Pancreas (tissue), 10 donors: ENCODE measurements at places on chromosomes 7 and 10. TPM values are rescaled to one million over a fixed set of nuclear protein-coding genes. Genes with fewer than 3 reads are reported as not detected.
A peak's percentile ranks its signal among the peaks of the same experiment; 100 is the strongest.

GRCh38 chr10:84138478-84139125 lies 707 bp upstream of the GHITM start:
- DNase-seq, result no peak

DNA sequence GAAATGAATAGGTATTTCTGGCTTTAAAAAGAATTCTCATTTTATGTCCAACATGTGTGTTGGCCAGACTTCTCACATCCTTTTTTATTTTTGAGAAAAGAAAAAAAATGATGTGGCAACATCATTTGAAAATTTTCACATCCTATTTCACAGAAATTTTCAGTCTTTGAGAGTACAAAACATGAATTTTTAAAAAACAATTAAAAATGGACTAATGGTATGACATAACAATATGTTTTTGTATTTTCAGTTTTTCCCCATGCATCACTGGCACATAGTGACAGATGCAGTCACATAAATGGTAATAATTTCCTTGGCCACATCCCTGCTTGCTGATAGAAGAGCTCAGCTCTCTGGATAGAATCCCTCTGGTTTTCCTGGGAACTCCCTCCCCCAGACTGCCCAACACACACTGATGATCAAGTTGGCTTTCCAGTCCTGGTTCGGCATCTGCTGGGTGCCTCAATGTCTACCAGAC lies 188.5 kb upstream of the AGR3 start:
- no peak for DNase-seq

DNA sequence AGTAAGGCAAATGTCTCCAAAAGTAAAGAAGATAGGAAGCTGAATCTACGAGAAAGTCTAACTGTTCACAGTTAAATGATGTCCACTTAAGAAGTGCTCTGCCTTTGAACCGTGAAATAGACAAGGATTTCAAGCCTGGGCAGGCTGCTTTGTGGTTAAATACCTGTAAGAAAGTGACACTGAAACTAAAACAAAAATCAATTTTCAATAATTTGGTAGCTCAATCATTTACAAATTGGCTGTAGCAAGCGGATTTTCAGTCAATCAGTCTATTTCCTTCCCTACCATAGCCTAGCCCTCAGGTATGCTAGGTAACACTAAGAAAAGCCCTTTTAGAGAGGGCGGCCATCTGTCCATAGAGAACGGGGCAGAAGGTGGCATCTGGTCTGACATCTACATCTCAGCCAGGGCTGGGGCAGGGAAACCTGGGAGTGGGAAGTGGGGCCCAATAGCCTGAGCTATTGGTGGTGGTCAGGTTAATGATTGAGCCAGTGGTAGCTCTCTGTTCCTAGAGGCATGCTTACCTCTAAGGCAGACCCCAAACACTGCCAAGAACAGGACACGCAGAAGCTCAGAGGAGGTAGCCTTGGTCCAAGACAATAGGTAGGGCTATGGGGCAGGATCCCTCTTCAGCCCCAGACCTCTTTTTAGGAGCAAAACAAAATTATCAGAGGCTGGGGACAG lies 223.2 kb downstream of the CCSER2 start:
- DNase-seq, result no peak

DNA sequence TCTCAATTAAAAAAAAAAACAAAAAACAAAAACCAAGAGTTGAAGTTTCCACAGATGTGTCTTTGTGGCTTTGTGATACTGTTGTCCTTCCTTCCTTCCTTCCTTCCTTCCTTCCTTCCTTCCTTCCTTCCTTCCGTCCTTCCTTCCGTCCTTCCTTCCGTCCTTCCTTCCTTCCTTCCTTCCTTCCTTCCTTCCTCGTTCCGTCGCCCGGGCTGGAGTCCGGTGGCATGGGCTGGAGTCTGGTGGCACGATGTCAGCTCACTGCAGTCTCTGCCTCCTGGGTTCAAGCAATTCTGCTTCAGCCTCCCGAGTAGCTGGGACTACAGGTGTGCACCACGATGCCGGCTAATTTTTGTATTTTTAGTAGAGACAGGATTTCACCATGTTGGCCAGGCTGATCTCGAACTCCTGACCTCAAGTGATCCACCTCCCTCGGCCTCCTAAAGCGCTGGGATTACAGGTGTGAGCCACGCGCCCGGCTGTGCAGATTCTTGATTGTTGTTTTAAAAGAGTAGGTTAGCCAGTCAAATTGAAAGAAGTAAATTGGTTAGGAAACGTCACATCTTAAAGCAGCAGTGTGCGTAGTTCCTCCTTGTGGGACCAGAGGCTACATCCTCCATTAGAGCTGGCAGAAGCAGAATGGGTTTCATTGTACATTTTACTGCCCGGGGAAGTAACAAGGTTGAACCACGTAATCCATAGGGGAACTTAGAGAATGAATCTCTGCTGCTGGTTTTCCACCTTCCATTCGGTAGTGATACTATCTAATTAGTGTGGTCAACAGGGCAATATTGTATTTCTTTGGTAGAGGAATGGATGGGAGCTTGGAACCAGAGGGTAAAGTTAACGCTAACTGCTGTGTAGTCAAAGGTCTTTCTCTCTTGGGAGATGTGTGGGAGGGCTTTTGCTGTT lies 20.6 kb downstream of the DNAJB6 start:
- DNase-seq, result no peak

DNA sequence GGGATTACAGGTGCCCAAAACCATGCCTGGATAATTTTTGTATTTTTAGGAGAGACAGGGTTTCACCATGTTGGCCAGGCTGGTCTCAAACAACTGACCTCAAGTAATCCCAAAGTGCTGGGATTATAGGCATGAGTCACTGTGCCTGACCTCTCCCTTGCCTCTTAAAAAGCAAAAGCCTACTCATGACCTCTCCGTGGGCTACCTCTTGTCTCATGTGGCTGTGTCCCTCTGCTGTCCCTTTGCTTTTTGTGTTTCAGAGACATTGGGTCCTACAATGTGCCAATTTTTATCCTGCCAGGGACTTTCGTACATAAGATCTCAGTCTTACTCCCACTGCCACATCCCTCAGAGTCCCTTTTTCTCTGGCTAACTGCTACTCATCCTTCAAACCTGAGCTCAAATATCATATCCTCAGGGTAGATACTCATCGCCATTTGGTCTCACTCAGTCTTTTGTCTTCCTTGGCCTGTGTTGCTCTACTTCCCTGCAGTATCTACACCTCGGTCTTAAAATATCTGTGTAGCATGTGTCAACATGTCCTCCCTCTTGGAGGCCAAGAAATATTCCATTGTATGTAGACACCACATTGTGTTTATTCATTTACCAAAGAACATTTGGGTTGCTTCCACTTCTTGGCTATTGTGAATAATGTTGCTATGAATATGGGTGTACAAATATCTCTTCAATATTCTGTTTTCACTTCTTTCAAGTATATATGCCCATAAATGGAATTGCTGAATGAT lies 465.0 kb upstream of the KLF6 start:
- DNase-seq, result no peak

DNA sequence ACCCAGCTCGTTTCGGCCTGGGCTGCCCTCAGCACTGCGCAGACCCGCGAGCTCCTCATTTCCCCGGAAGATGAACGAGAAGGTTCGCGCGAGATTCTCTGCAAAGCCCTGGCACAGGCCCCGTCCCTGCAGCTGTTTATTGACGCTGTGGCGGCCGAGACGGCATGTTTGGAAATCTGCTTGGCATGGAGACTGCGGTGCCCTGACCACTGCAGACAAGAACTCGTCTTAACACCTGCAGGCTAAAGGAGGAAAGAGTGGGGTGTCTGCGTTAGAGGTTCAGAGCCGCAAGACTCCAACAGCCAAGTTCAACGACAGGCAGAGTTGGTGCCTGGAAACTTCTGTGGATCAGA lies 125.6 kb downstream of the DNAJB6 start:
- DNase-seq, result peak; percentile 47

DNA sequence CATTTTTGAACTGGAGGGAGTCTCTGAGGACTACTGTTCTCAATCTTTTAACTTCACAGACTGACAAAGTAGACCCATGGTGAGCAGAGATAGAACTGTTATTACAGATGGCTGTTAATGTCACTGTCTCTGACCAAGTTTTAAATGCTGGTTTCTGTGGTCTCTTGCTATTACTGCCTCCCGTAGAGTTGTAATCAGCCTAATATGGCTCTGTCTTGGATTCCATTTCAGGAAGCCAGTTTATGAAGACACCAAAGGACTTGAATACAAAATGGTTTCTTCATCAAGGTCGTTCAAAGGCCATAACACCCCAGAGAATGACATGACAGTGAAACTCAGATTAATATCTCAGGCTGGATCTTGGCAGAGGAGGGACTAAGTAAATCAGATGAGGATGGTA lies 3.9 kb downstream of the SFRP4 start:
- no peak for DNase-seq

GRCh38 chr10:17576768-17577167 lies 40.4 kb downstream of the HACD1 start:
- DNase-seq, result no peak

CPEB3 gene
- polyA plus RNA-seq, result 2.5 TPM
